Left renal cortex interstitium (tissue), 4 donors: ENCODE measurements at places on chromosomes 6 and 20. TPM values are rescaled to one million over a fixed set of nuclear protein-coding genes. Genes with fewer than 3 reads are reported as not detected.

DNA sequence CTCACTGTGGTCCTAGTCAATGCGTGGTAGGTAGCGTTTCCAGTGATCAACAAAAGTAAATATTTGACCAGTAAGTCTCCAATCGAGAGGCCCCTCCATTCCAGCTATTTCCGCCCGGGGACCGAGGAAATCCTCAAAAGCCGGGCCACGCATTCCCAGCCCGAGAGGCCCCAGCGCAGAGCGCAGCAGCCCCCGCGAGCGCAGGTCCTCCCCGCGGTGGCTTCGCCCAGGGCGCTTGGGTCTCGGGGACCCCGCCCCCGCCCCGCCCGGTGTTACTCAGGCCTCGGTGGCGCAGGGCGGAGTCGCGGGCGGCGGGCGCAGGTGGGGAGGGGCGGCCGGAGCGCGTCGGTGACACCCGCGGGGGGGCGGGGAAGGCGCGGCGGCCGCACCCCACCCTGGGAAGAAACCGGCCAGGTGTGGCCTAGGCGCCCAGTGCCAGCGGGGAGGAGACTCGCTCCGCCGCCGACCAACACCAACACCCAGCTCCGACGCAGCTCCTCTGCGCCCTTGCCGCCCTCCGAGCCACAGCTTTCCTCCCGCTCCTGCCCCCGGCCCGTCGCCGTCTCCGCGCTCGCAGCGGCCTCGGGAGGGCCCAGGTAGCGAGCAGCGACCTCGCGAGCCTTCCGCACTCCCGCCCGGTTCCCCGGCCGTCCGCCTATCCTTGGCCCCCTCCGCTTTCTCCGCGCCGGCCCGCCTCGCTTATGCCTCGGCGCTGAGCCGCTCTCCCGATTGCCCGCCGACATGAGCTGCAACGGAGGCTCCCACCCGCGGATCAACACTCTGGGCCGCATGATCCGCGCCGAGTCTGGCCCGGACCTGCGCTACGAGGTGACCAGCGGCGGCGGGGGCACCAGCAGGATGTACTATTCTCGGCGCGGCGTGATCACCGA is at the start of gene DSP:
Gene DSP (plus strand): TSS at position 497 of the 890 bp plus-strand sequence. CDS start 245 bp downstream, at position 742.
- DNase-seq: no peak

DNA sequence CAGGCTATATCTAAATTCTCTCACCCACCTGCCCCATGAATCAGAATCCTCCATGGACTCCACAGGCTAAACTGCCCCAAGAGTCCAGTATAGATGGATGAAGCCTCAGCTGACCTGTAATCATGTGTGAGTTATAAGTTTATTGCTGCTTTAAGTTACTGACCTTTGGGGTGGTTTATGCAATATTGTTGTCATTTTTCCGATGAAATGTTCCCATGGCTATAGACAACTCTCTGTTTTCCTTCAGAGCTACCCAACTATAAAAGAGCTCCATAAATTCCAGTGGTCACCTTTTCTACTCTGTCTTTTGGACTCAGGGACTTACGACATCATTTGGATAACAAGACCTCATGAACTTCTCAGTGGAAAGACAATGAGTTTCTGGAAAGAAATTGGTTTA is 212.1 kb downstream of the BMP2 start:
- DNase-seq: no peak

DNA sequence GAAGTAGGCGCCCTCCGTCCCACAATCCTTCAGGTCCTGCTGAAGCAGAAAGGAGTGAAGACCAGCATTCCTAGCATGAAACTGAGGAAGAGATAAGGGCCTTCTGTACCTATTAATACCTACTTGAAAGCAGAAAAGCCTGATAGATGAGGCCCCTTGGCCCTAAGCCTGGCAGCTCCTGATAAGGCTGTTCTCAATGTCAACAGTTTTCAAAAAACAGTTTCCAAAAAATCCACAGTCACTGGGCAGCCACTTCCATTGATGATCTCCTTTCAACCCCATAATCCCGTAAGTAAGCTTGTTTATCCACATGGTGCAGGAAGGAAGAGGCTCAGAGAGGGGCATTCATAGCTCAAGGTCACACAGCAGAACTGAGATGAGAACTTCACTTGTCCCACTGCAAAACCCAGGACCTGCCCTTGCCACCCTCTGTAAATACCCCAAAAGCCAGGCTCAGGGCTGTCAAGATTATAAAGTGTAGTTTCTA is 2.8 kb upstream of the E2F1 start:
- DNase-seq: no peak

DNA sequence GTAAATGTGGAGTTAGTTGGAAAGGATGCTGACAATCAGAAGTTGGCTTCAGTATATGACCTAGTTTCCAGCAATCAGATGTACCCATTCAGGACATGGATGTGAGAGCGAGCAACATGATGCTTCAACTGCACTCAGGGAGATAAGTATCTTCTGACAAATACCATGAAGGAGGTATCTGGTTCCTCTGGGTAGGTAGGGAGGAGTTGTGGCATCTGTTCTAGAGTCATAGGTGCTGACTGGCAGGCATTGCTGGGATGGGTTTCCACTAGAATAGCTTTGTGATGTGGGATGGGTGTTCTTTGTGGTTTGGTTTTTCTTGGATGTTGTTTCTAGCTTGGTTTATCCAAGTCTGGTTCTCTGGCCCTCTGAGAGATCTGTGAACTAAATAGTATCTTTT is 3.9 kb upstream of the REV3L start:
- DNase-seq: no peak

- DNase-seq: no peak
These were observed 61.6 kb upstream of the MRPS10 start for GRCh38 chr6:42279144-42279781.

GRCh38 chr20:3262566-3262965 is 23.6 kb upstream of the SLC4A11 start:
- DNase-seq: no peak

GRCh38 chr20:37162646-37163045 is 16.5 kb upstream of the RPN2 start:
- DNase-seq: no peak

- DNase-seq: no peak
These were observed 4.5 kb downstream of the FAM217B start for GRCh38 chr20:59944726-59945125.

DNA sequence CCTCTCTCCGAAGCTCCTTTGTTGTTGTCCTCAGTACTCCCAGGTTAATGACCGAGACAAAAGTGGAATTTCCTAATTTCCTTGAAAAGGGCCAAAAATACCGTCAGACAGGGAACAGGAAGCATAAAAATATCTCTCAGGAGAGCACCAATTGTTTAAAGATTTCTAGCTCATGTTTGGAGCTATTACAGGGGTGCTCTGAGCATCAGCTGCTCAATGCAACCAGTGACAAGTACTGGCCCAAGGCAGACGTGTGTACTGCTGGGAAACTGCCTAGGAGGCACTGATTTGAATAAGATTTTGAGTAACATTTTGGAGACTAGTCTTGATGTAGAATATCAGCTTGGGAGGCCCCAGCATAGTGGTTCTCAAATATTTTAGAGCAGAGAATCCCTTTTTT is 17.3 kb downstream of the LAMA4 start:
- no peak for DNase-seq

DNA sequence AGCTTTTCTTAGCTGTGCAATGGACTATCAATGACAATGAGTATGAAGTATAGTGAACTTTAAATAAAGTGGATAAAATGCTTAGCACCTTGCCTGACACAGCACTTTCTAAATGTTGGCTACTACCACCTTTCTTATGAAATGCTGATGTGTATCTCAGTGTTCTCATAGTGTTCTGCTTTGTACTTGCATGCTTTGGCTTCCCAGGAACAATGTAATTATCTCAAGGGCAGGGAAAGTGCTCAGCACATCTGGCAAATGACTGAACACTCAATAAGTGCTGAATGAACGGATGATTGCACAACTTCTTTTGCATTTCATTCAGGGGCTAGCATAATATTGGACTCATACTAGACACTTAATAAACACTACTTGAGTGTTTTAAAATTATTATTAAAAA is 28.2 kb upstream of the NOX3 start:
- DNase-seq: no peak

DNA sequence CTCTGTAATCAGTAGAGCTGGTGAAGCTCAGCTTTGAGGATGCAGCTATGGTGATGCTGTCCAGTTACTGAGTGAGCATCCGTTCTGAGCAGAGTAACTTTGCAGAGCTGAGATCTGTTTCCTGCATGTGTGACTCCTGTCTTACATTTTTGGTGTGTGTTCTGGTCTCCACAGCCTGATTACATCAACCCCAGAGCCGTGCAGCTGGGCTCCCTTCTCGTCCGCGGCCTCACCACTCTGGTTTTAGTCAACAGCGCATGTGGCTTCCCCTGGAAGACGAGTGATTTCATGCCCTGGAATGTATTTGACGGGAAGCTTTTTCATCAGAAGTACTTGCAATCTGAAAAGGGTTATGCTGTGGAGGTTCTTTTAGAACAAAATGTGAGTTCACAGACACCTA is 81.6 kb downstream of the FAM120B start:
- DNase-seq: no peak

DNA sequence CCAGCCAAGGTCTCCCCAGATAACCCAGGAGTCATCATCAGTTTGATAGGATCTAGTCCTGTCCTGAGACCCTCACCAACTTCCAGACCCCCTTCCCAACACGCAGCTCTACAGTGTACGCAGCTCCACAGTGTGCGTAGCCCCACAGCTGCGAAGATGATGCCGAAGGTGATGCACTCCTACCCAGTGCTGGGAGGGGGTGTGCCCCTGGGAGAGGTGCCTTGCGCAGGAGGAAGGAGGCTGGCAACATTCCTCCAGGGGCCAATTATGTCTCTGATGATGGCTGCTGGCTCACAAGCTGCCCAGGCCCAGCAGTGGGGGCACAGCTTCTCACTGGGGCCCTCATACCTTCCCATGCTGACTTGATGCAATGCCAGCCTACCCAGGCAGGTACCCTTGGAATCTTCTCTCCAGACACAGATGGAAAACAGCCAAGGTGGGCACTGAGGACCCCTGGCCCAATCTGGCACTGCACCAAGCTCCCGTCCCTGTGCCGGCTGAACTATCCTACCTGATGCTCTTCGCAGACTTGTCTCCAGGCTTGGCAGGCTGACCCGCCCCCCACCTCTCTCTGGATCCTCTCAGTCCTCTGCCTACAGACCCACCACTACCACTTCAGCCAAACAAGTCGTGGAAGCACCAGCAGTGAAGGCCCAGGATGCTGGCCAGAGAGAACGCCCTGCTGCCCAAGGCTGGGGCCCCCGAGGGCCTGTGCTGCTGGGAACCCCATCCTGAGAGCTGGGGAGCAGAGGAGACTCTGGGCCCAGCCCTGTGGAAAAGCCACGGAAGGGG is 1.4 kb downstream of the ZNF512B start:
- DNase-seq: no peak

GRCh38 chr20:46267108-46268105 is 40.9 kb downstream of the CDH22 start:
- DNase-seq: no peak

DNA sequence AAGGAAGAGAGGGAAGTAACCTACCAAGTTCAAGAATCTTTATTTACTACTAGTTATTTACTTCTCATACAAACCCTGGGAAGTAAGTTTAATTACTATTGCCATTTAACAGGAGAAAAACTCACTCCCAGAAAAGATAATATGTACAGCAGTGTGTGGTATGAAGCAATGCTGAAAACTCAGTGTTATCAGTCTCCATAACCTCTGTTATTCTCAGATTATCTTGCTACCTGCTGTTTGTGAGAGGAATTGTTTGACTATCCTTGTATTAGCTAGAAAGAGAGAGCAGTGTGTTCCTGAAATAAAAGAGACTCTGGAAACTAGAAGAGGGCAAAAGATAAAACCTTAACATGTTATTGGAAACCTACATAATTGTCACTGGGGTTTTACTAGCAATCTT is 38.2 kb downstream of the ADGRB3 start:
- DNase-seq: no peak

Gene KCNK5
- 11.0 TPM for polyA plus RNA-seq

Gene ETV7
- polyA plus RNA-seq: 0.17 TPM

Gene ANGPT4
- 0.26 TPM for polyA plus RNA-seq
